ENCODE measurements at places on chromosomes 12 and 14.

DNA sequence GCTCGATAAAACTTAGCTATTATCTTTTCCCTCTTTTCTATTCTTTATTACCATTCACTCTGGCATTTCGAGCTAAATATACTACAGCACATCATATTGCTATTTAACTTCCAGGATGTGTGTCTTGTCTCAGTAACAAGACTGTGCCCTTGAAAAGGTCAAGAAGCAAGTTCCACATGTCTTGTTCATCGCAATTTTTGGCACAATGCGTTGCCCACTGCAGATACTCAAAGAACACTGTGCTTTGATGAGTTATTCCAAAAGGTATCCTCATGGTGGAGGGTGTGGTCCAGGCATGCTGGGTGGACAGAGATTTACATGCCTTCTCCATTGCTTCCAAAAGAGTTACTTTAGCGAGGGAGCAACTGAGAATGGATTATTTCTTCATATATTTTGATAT, 6.6 kb downstream of the E2F7 start:
- no peak for DNase-seq

DNA sequence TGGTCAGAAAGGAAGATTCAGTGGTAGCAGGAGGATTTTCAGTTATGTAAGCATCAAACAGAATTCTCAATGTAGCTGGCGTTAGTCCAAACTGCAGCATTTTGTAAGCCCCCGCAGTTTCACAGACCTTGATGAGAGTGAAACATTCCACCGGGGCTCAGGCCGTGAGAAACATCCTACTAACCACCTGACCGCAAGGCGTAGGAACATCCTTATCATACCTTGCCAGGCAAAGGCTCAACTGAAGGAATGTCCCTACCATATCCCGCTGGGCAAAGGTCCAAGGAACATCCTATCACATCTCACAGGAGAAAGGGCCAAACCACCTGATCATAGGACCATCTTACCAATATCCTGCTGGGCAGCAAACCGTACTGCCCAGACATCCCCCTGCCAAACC, 624.8 kb upstream of the TMEM132C start:
- DNase-seq, result no peak

GRCh38 chr14:61466905-61467280, 145.5 kb downstream of the PRKCH start:
- DNase-seq, result no peak

DNA sequence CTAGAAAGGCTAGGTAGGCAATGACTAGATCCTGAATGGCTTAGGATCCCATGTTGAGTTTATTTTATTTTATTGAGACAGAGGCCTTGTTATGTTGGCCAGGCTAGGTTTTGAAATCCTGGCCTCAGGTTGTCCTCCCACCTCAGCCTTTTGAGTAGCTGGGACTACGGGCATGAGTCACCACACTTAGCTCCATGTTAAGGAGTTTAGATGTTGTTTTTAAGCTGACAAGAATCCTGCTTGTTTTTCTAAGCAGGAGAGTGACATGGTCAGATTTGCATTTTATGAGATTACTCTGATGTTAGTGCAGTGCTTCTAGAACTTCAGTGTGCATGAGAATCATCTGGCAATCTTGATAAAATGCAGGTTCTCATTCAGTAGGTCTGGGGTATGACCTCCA, 14.5 kb downstream of the CCDC198 start:
- no peak for DNase-seq

GRCh38 chr12:121871467-121871866, 12.8 kb upstream of the HPD start:
- no peak for DNase-seq

DNA sequence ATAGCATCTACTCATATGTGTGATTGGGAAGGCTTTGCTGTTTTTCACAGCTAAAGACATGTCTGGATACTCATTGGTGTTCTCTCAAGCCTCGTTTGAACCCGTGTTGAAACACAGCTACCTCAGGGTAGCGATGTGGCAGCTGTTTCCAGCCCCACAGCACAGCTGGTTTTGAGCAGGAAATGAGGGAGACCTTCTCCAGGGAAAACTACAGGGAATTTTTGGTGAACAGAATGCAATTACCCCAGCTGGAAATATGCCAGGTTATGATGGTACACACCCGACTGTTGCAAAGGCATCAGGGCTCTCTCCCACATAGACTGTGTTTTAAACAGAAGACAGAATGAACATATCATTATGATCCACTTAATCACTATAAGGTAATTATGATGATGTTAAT, 828.9 kb downstream of the VRK1 start:
- no peak for DNase-seq

DNA sequence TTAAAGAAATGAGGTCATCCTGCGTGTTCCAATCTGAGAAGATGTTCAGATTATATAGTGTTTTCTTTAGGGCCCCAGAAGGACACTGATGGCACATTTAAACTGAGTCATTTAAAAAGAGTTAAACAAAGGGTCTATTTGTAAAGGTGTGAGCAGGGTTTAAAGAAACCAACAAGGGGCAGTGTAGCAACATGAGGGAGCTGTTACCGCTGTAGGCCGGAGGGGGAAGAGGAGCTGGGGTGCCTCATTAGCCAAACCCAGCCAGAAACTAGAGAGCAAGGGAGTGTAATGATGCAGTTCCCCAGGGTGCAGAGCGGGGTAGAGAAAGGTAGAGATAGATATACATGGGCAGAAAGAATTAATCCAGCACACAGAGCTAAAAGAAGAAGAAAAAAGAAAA, 160.4 kb downstream of the TBX5 start:
- DNase-seq, result no peak

Measured in stimulated activated CD8-positive, alpha-beta memory T cell treated with anti-CD3 and anti-CD28 coated beads, Interleukin-7, amount 100 ng/mL, for 24 hours (primary cell).